ENCODE measurements at places on chromosomes 4 and X.

DNA sequence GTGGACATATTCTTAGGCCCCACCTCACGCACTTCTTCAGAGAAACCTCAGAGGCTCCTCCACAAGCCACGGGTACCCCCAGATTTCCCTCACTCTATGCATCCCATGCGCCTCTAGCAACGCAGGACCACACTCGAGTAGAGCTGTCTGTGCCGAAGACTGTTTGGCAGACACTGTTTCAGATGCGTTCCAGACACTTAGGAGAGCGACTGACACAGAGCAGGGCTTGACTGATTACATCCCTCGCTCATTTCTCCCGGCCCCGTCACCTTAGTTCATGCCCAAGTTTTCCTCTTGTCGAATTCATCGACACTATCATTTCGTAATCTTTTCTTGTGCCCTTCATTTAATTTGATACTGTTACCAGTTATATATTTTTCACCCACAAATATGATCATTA lies 15.0 kb downstream of the SORBS2 start:
- no peak for DNase-seq

GRCh38 chr4:138656990-138657389 lies 358.6 kb upstream of the NOCT start:
- no peak for DNase-seq

- DNase-seq = no peak
Observed at GRCh38 chr4:159305129-159305528, 202.2 kb downstream of the RAPGEF2 start.

DNA sequence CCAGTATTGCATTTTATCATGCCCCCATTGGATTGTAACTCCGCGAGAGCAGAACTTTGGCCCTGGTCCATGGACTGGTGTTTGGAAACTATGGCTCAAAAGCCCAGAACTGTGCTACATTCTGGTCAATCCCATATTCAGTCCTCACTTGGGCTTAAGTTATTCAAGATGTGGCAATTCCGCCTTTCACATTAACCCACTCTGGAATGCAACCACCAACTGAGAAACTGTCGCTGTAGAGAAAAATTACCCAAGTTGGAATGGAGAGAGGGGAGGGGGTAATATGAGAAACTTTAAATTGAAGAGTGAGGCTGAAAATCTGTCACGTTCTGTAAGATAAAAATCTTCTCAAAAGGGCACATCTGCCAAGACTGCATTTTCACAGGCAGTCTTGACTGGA lies 189.6 kb upstream of the NHS start:
- DNase-seq = no peak

GRCh38 chr4:5790546-5790857 lies 79.5 kb downstream of the EVC start:
- DNase-seq = no peak

- DNase-seq = no peak
Observed at GRCh38 chr4:46249106-46249505, 125.3 kb upstream of the GABRG1 start.

GRCh38 chrX:105471597-105471996 lies 251.1 kb upstream of the TEX13A start:
- no peak for DNase-seq

DNA sequence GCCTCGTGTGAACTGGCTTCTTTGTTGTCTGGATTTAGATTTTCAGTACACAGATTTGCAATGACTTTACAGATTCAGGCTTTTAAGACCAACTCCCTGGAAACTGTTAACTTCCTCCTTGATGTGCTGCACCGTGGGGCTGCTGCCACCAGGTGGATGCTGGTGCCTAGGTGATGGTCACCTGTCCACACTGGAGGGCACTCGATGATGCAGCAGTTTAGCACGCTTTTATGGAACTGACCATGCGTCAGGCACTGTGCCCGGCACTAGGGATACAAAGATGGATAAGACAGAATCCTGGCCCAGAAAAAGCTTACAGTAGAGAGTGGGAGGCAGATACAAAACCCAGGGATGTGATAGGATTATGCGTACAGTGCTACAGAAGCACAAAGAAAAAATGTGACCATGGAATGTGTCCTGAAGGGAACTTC lies 180.7 kb downstream of the CEP135 start:
- no peak for DNase-seq

DNA sequence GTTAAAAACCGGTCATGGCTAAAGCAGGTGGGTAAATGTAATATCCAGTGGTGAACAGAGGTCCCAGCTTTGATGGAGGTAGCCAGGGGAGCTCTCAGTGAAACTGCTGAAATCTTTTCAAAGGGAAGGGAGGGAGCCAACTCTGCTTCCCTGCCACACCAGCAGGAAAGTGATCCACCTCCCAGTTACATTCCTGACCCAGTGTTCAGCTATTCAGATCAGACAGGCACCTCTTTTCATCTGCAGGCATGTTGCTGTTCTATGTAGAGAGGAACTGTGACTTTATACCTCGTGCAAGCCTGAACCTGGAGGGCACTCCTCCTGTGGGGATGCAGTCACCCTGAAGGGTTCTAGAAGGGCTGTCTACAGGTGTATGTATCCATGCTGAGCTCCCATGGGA lies 37.6 kb downstream of the DCLK2 start:
- DNase-seq = no peak

DNA sequence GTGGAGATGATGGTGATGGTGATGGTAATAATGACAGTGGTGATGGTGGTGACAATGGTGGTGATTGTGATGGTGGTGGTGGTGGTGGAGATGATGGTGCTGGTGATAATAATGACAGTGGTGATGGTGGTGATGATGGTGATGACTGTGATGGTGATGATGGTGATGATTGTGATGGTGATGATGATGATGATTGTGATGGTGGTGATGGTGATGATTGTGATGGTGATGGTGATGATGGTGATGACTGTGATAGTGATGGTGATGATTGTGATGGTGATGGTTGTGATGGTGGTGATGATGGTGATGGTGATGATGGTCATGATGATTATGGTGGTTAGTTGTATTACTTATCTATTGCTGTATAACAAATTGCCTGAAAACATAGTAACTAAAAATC lies 108.9 kb upstream of the NKX1-1 start:
- DNase-seq = no peak

- DNase-seq = no peak
Observed at GRCh38 chr4:85779165-85779564, 304.2 kb downstream of the ARHGAP24 start.

DNA sequence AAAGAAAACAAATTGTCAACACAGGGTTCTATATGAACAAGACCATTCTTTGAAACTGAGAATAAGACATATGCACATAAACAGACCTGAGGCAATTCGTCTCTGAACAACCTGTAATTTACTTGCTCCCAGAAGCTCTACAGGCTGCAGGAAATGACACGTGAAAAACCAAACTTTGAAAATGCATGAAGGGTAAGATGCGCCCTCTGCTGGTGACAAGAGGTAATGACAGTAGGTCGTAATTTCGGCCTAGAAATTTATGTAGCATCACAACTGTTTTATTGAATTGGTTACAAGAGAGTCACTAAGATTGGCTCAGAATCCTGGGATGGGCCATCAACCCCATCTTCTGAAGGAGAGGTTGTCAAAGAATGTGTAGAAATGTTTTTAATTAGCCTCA lies 276.5 kb downstream of the PPP4R3C start:
- DNase-seq = peak; percentile 49

- no peak for DNase-seq
Observed at GRCh38 chr4:47703956-47704355, 133.9 kb downstream of the CORIN start.

DNA sequence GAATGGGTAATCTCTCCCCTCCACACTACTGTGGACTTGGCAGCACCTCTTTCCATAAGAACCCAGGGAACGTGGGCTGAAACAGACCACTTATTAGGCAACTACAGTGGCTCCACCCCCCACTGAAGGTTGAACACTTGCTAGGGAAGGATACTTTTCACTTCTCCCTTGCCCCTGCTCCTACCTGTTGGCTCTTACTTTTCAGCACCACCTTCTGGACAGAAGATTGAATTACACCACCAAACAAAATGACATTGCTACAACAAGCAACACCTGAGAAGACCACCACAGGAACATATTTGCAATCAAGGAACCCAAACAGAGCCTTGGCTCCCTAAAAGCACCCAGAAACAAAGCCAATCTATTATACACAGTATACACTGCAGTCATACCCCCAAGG lies 132.1 kb upstream of the CXCL13 start:
- no peak for DNase-seq

DNA sequence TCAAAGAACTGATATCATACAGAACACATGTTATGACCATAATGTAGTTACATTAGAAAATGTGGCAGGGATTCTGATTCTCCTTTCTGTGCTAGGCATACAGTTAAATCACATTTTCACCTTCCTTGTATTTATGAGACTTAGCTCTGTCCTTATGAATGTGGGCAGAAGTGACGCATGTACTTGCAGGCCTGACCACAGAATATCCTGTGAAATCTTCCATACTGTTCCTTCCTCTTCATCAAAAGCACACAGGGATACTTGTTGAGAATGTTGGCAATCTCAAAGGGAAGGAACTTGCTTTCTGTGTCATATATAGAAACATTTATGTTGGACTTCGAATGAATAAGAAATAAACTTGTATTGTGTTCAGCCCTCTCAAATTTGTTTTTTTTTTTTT lies 17.2 kb upstream of the MYOZ2 start:
- no peak for DNase-seq

DNA sequence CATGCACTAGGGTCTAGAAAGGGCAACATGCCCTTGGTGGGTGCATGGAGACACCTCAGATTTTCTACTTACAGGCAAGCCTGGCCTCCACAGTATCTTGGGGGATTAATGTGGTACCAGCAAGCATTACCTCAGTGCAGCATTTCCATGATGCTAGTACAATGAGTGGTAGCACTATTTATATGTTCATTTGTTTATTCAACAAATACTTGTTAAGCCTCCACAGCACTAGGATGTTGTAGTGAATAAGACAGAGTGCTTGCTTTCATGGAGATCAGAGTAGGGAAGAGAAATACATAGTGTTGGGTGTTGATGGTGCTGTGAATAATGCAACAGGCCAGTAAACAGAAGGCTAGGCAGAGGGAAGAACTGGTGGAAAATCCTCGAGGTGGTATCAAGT lies 133.4 kb downstream of the KLHL8 start:
- DNase-seq = no peak

GRCh38 chr4:145414841-145415240 lies 66.8 kb upstream of the SMAD1 start:
- DNase-seq = no peak

- no peak for DNase-seq
Observed at GRCh38 chr4:128566693-128567092, 242.8 kb upstream of the JADE1 start.
